ENCODE measurements at places on chromosomes 3 and 15.

GRCh38 chr15:69457304-69458280 lies 5.0 kb downstream of the RPLP1 start:
- no peak for DNase-seq

GRCh38 chr3:312160-312733 lies 115.7 kb downstream of the CHL1 start:
- DNase-seq = no peak

- no peak for DNase-seq
Measured at GRCh38 chr3:38116471-38117162, 20.3 kb downstream of the ACAA1 start.

DNA sequence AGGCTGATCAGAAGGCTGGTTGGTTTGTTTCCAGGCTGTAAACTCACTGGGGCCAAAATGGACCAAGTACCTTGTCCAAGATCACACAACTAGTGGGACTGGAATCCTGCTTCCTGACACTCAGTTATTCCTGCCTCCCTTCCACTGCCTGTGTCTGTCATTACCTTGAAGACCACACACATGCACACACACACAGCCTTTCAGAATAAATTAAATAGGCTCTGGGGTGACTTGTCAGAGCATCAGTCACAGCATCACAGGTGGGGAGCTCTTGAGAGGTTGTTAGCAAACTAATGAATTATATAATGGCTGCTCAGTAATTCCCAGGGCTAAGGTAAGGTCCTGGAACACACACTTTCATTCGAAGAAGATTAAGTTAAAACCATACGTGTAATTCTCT lies 231.8 kb downstream of the UACA start:
- no peak for DNase-seq

GRCh38 chr15:28955993-28956421 lies 70.2 kb downstream of the APBA2 start:
- no peak for DNase-seq

GRCh38 chr3:30252474-30252873 lies 353.9 kb upstream of the TGFBR2 start:
- DNase-seq = no peak

- DNase-seq = no peak
Measured at GRCh38 chr3:14514323-14514720, 25.8 kb downstream of the GRIP2 start.

DNA sequence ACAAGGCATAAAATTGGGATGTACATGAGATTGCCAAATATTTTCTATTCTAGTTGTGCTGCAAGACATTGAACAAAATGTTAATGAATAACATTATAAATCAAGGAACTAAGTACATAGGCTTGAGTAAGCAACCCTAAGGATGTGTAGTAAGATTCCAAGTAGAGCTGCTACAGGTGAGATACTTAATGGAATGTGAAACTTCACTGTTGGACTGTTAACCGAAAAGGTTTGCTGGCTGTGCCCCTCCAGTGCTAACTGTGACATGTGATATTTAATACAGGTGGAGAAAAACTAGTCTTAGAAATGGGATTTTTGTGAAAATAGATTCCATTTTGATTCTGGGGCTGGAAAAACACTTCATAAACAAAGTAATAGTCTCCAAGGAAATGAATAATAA lies 52.4 kb downstream of the TSC22D2 start:
- DNase-seq = no peak

- no peak for DNase-seq
Measured at GRCh38 chr3:126923895-126924294, 59.0 kb upstream of the PLXNA1 start.

GRCh38 chr3:156120528-156121251 lies at the start of gene KCNAB1:
TSS of gene KCNAB1 (plus strand) at chr3:156120578.
- DNase-seq = no peak

- no peak for DNase-seq
Measured at GRCh38 chr3:115341208-115341607, 194.1 kb upstream of the ZBTB20 start.

GRCh38 chr3:133610031-133610430 lies 36.5 kb downstream of the CDV3 start:
- DNase-seq = no peak

DNA sequence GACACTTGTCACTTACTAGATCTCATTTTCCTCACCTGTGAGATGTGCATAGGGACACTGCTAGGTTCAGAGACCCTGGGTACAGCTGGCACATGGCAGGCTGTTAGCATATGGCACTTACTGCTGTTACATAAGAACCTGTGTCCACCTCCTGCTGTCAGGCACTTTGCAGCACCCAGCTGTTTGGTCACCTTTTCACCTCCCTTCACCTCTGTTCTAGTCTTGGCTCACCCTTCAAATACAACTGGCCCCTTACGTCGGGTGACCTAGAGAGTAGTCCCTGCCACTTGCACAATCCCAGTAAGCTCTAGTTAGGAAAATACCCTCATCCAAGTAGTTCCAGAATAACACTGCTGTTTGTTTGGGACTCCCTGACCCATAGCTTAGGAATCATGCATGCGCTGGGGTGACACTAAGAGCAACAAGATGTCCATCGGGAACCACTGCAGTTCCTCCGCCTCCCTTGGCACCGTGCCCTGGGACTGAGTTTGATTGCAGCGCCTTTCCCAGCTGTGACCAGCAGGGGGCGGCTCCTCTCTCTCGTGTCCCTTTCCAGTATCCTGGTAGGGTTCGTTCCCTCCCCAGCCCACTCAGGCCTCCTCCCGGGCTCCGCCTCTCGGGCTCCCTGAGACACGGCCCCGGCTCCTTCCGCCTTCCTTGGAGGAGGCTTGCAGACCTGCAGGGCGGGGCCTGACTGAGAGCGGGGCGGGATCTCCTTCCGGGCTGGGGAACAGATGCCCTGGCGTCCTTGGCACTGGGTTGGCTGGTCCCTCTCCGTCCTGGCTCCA lies 78.6 kb downstream of the ABHD5 start:
- DNase-seq = peak; percentile 60

DNA sequence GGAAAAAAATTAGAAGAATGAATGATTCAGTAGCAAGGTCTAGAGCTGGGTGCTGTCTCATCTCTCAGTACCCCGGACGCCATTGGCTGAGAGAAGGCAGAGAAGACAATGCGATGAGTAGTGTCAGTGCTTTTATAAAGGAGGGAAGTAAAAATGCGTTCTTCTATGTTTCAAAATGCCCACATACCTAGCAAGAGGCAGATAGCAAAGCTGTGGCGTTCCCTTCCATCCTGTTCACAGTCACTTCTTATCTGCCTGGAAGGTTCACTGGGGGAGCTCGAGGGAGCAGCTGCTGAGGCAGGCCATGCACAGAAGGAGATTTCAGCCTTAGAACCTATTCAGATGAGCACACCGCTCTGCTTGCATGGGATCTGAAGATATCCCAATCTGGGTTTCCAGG lies 234.0 kb downstream of the RPLP1 start:
- no peak for DNase-seq

GRCh38 chr15:82858932-82859331 lies 49.5 kb downstream of the WHAMM start:
- DNase-seq = no peak

GRCh38 chr3:6108957-6109356 lies 752.0 kb upstream of the GRM7 start:
- no peak for DNase-seq

DNA sequence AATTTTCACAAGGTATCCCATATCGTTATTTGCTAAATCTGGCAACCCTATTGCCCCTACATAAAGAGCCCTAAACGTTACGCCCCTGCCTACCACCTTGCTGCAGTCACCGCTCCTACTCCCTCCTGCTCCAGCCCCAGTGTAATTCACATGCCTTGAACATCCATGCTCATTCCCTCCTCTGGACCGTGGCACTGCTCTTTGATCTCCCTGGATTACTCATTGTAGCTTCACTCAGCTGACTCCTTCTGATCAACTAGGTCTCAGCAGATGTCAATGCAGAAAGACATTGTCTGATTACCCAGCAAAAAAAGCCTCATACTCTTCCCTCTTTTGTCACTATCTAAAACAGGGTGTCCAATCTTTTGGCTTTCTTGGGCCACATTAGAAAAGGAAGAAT lies 40.7 kb upstream of the KBTBD8 start:
- DNase-seq = no peak

GRCh38 chr3:151985787-151986430 lies 112.5 kb downstream of the SUCNR1 start:
- DNase-seq = no peak

DNA sequence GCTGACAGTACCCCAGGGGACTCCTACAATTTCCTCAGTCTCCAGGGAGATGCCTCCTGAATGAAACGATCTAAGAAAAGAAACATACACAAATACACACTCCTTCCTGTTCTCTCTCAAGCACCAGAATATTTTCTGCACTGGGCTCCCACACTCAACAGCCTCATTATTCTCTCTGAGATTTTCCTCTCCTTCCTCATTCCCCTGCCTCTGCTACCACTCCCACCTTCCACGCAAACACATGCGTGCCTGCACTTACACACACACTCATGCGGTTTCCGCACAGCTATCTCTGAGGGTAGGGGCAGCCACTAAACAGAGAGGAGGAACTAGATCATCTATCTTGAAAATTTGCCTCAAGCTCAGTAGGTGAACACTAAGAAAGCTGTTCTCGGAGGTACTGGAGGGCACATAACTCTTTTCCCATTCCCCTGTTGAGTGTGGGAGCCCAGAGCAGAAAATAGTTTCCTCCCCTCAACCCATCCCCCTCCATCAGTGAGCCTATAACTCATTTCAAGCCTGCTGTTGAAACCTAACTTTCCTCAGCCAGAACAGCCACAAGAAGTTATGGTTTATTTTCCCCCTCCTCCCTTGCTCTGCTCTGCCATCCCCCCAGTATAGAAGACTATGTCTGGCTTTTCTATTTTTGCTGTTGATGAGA lies 30.5 kb upstream of the TIPARP start:
- DNase-seq = peak; percentile 43

GRCh38 chr3:46537779-46538178 lies 28.3 kb downstream of the LRRC2 start:
- DNase-seq = no peak

DNA sequence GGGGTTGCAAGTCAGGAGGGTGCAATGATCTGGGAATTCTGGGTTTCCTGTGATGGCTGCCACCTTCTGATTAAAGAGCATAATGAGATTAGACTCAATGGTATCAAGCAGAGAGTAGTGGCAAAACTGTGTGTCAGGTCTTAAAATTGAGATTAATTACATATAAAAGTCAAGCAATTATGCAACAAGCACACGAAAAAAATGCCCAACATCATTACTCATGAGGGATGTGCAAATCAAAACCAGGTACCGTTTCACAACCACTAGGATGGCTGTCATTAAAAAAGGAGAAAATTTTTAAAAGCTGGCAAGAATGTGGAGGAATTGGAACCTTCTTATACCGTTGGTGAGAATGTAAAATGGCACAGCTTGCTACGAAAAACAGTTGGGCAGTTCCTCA lies 205.0 kb downstream of the OSBPL10 start:
- DNase-seq = no peak

DNA sequence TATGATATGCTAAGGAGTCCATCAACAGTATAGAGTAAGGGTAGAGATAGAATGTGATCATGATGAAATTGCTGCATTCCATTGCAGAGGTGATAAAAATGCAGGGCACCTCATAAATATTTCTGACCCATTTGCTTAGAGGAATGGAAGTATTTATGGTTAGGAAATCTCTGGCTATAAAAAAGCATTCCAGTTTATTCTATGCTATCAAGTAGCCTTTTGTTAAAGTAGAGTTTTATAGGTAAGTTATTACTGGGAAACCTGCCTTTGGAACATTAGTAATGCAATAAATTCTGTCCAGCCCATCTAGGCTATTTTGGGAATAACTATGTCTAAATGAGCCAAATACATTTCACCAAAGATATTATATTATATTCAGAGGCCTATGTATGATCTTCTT lies 19.8 kb upstream of the STRIT1 start:
- DNase-seq = no peak

GRCh38 chr3:46214751-46215352 lies 6.7 kb upstream of the CCR1 start:
- DNase-seq = no peak

DNA sequence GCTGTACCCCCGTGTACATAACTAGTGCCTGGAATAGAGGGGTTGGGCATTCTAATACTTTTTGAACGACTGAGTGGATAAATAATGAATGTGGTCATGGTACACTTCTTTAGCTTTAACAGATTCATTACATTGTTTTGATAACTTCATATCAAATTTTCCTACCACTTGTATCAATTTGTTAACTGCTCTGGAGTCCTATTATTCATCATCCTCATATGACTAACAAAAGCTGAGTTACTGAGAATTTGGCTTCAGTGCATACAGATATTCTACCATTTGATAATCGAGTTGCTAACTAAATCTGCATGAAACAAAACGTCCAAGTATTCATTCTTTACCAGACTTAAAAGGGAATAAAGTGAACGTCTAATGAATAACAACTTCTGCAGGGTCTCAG lies 31.7 kb downstream of the FRMD5 start:
- DNase-seq = no peak

- no peak for DNase-seq
Measured at GRCh38 chr3:64627471-64628321, 60.1 kb downstream of the ADAMTS9 start.

DNA sequence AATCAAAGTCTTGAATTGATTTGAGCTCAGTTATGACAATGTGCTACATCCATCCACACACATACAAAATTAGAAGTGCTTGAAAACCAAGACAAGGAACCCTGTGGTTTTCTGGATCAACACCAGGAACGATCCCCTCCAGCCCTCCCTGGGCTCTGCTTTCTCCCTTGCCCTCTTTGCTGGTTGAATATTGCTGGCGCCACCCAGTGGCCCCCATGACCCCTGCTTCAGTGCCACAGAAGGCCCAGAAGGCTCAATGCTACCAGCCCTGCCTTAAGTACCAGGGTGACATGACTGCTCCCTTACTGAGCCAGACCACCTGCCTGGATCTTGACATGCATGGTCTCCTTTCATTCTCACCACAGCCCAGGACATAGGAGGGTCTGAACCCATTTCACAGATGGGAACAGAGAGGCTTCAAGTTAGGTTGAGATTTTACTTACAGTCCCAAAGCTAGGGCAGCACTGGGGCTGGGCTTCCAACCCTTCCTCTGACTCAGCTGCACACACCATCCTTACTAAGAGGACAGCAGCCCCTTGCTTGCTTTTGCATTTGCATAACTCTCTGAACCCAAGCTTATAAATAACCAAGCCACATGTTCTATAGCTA lies 15.0 kb downstream of the IL12A start:
- no peak for DNase-seq

- DNase-seq = no peak
Measured at GRCh38 chr3:147191795-147192385, 214.5 kb downstream of the ZIC4 start.

GRCh38 chr3:94063496-94064119 lies 747 bp downstream of the NSUN3 start:
- no peak for DNase-seq

- no peak for DNase-seq
Measured at GRCh38 chr3:48832684-48833083, 15.0 kb downstream of the PRKAR2A start.

- DNase-seq = no peak
Measured at GRCh38 chr3:194379651-194380050, 10.1 kb upstream of the LRRC15 start.

GRCh38 chr3:169999433-169999832 lies 32.8 kb downstream of the SEC62 start:
- no peak for DNase-seq

DNA sequence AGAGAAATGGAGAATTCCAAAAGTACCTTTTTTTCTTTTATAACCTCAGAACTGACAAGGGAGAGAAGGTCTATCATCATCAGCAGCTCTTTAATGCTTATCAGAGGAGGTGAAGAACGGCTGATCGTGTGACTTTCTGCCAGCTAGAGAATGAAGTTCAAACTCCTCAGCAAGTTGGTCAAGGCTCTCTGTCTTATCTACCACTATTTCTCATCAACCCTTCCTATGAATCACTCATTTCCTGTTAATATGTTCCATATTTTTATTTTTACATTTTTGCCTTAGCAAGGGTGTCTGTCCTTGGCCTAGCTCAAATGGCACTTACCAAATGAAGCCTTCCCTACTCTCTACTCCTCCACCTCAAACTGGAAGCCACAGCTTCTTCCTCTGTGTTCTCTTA lies 73.1 kb upstream of the TSPAN3 start:
- DNase-seq = no peak

Data from central memory CD4-positive, alpha-beta T cell (primary cell).